NCI-H2081 treated with DMSO at 0.1 percent for 48 hours (cell line): ENCODE measurements at places on chromosomes 16 and 17.

- DNase-seq = no peak
These were observed 18.8 kb upstream of the ERN1 start for GRCh38 chr17:64148699-64149098.

DNA sequence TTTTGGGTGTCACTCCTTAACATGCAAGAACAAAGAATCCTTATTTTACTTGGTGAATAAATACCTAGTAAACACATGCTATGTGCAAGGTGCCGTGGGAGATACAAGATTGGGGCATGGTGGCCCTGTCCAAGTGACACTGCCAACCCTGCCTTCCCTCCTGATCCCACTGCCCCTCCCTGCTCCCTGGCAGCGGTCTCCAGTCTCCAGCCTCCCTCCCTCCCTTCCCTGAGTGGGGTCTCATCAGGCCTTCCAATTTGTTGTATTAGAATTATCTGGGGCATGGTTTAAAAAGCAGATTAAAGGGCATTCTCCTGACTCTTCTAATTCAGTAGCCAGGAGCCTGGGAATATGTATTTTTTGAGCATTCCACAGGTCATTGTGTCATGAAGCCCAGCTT is 12.5 kb upstream of the TMED6 start:
- DNase-seq = no peak

DNA sequence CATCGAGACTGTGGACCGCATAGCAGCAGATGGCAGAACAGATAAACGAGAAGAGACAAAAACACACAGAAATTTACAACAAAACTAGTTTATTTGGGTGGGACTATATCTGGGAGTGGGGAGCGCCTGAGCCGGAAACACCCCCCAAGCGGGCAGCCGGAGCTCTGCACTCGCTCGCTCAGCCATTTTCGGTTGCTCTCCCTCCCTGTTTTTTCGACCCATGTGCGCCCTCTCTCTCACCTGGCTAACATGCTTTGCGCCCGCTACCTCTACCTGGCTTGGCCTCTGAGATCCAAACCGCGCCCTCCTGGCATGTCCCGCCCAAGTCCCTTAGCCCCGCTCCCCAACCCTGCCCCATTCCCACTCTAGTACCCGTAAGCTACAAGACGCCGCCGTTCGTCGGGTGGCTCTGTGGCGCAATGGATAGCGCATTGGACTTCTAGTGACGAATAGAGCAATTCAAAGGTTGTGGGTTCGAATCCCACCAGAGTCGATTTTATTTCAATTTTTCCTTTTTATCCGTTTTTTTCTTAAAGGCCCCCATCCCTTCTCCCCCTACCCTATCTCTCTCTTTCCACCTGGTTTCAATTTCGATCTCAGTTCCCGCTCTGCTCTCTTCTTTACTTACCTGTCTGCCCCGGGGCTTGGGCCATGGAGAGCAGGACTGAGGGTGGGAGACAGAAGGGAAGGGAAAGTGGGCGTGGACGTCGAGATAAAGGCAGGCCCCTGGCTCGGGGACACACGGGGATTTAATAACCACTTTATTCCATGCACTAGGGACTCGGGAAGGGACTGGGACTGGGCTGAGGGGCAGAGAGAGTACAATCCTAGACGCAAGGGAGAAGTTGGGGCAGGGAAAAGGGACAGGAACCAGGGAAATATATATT is 2.4 kb upstream of the ALOXE3 start:
- no peak for DNase-seq

GRCh38 chr17:21131137-21131536 is 4.4 kb downstream of the DHRS7B start:
- no peak for DNase-seq

GRCh38 chr16:77759821-77760220 is 28.5 kb upstream of the VAT1L start:
- no peak for DNase-seq

GRCh38 chr17:69048634-69049033 is 12.1 kb downstream of the ABCA9 start:
- no peak for DNase-seq

DNA sequence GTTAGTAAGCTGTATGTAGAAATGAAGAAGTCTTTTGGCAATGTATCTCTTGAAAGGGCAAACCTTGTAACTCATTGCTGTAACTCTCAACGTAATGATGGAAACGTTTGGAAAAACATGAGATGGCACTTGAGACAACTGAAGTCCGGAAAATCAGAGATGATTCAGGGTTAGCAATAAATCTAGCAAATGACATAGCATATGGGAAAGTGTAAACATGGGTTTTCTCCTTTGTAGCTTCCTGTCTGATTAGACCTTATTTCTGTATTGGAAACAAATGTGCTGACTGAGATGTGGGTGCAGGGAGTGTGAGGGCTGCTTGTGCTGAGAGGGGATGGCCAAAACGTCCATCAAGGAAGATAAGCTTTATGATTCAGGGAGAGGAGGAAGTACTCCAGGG is 110.7 kb upstream of the FAM20A start:
- no peak for DNase-seq

- no peak for DNase-seq
These were observed 143.1 kb downstream of the CDH13 start for GRCh38 chr16:82769845-82770244.

DNA sequence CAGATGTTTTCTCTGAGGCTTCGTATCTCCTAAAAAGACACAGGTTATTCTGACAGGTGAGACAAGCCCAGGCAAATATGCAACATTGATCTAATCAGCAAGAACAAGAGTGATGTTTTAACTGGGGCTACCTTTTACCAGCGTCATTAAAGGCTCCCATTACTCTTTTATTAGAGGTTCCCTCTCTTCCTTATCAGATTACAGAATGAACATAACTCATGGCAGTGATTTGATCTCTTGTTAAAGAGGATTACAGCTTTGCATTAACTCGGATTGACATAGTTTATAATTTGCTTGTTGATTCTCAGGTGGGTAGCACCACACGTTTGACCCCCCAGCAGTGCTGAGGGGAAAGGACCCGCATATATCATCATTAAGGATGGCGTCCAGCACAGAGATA is 90.5 kb downstream of the AATF start:
- no peak for DNase-seq

- no peak for DNase-seq
These were observed 1.3 kb downstream of the ARRB2 start for GRCh38 chr17:4711661-4712181.

DNA sequence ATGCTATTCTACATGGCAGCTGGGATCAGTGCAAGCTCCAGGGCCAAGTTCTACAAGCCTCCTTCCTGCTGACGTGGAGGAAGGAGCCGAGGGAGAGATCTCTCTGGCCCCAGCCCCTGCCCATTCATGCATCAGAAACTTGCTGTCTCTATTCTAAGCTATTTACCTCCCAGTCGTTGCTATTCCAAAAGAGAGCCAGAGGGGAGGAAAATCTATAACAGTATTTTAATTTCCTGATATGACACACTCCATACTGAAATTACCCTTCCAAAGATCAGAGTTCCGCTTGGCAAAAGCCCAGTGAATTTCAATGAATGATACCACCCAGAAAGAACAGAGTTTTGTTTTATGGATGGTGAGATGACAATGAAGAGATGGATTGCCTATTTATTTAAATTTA is 133.4 kb downstream of the GRIN2A start:
- DNase-seq = no peak

GRCh38 chr17:17044846-17045561 is 2.7 kb downstream of the MPRIP start:
- no peak for DNase-seq

DNA sequence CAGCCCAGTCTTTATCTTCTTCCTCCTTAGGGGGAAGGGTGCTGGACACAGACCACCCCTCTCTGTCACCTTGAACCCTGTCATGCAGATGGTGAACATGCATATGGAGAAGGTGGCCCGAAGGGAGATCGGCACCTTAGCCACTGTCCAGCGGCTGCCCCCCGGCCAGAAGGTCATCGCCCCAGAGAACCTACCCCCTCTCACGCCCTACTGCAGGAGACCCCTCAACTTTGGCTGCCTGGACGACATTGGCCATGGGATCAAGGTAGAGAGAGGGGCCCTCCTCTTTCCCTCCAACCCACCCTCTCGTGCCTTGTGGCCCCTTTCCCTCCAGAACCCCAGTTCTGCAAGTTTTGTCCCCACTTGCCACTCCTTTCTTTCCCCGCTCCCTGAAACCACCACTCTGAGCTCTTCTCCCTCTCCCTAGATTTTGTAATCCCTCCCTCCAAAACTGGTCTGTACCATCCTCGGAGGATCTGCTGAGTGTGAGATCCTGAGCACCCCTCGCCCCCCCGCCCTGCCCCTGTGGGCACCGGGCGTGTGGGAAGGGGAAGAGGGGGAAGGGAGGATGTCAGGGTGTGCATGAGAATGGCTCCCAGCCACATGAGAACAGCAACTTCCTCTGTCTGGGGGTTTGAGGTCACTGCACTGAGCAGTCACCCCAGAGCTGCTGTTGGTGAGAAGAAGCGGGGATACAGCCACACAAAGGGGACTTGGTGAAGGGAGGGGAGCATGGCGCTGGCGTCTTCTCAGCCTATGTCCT is 7.3 kb downstream of the ABI3 start:
- no peak for DNase-seq

DNA sequence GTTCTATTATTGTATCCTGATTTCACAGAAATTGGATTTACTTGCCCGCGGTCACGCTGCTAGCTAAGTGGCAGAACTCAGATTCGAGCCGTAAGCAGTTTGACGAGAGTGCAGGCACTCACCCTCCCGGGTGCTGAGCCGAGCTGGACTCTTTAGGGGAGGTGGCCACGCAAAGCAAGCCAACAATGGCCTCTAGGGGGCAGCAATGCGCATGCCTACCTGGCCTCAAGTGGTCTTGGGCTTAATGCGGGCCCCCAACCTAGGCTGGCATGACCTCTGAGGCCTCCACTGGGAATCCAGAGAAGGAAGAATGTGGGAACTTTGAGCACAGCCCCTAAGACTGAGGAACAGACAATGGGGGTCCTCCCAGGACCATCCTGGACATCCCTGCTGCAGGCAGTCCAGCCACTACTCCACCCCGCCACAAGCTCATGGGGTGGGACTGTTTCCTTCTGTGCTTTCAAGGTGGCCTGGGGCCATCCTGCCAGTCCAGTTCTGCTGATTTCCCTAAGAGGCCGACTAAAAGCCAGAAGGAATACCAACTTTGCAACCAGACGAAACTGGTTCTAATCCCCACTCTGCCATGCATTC is 276.5 kb downstream of the XYLT1 start:
- DNase-seq = no peak

- DNase-seq = no peak
These were observed 57.6 kb upstream of the IRX5 start for GRCh38 chr16:54873071-54873470.

DNA sequence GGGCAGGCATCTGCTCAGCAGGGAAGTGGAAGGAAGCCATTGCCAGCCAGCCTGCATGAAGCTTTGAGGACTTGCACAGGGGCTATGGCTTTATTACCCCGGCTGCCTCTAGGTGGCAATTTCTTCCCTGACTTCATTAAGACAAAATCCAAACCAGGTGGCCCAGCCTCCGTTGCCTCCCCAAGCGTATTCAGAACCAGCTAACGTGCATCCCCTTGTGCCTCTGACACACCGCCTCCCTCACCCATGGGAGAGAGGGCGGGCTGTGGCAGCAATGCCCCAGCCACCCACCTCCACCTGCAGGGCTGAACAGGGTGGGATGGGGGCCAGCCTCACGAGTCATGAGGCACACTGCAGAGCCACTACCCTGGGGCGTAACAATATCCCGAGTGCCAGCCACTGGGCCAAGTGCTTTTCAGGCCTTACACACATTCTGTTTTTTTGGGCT is 6.8 kb downstream of the KIFC3 start:
- no peak for DNase-seq

DNA sequence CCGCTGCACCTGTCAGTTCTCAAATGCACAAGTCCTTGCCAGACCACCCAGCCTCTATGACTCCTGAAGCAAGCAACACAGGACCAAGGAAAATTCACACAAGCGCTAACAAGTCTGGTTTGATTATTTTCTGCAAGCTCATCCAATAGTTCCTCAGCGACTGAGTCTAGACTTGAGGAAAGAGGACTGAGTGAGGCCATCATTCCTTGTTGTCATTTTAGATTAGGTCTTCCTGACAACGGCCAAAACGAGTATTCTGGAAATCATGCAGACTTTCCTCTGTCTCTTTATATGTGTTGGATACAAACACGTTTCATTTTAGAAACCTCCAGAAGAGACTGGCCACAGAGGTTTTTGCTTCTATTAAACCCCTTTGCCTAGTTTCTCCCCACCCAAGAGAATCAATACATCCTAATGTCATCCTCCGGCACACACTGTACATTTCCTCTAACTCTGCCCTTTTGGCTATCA is 561 bp downstream of the CCDC47 start:
- no peak for DNase-seq

DNA sequence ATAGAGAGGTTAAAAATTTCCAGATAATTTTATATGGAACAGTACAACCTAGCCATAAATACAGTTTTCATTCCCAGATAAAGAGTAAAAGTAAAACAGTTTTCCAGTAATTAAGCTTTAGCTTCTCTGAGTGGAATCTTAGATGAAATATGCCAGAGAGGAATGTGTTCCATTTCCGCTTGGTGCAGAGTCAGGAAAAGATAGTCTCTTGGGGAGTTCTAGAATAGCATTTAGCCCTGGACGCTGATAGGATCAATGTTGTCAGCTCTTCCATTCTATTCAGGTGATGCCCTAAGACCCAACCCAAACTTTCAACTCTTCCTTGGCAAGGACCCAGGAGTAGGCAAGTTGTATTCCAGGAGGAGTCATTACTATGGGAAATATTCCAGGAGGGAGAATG is 30.9 kb upstream of the ABCA3 start:
- DNase-seq = no peak

DNA sequence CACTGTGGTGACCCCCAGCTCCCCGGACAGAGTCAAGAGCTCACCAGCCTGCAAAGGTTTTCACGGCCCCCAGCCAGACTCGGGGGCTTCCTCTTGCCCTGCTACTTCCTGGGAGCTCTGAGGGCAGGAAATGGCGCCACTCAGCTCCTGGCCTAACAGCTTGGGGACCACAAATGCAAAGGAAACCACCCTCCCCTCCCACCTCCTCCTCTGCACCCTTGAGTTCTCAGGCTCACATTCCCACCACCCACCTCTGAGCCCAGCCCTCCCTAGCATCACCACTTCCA is 375 bp upstream of the SPN start:
- no peak for DNase-seq

DNA sequence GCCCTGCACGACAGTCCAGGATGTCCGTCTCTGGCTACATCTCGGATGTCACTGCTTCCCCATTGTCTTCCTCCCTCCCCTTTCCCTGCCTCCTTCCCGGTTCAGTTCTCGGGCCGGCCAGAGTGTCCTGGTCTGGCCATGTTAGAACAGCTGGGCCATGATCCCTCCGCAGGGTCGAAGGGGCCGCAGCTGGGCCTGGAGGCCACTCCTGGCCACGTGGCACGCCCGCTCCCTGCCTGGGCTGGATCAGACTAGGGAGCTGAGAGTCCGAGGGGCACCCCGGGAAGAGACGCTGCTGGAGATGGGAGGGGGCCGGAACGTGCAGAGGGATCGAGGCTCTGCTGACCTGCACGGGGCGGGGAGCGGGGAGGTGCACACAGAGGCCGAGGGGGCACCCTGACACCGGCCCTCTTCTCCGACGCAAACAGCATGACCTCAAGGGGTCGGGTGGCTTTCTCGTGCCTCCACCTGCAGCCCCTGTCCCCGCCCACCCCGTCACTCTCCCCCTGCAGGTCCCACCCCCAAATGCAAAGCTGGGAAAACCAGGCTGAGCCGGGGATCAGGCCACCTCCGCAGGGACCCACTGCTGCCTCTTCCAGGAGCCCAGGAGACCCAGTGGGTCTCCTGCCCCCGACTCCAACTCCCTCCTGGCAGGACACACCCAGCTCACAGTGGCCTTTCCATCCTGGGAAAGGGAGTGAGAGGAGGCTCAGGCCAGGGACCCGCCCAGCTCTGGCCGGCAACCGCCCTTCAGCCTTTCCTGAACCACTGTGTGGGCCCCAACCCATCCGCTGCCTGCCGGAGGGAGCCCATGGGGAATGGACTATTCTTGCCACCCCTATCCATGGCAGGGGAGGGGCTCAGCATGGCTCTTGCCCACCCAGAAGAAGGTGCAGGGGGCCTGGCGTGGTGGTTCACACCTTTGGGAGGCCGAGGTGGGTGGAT is 38.5 kb downstream of the CTU2 start:
- DNase-seq = no peak
